ENCODE measurements at places on chromosomes 16 and 17.

GRCh38 chr16:14501331-14502255 lies 128.5 kb downstream of the PARN start:
- H3K4me1 ChIP-seq = no peaks in the 10 kb centered on the region
- no peak overlapping the region for H3K27ac ChIP-seq
- no peaks in the 10 kb centered on the region for H3K27me3 ChIP-seq
- H3K4me3 ChIP-seq = no peak overlapping the region
- no peaks in the 10 kb centered on the region for H3K36me3 ChIP-seq

DNA sequence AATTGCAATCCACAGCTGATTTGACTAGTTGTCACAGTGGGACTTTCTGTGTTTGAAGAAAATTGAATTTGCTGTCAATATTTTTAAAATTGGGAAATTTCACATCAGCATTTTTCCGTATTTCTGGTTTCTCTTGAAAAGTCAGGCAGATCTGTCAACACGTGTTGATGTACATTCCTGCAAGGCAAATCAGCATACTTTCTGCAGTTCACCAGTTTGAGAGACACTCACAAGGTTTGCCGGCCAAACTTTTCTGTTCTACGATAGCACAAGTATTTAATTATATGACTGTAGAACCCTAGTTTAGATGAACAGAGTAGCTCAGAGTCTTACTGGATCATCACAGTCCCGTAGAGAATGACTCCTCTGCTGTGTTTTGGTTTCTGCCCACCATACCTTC lies 102.0 kb downstream of the ADAMTS18 start:
- no peak overlapping the region for H3K4me3 ChIP-seq
- no peak for DNase-seq
- no peaks in the 10 kb centered on the region for H3K27me3 ChIP-seq
- no peak overlapping the region for H3K27ac ChIP-seq
- no peaks in the 10 kb centered on the region for H3K4me1 ChIP-seq

- no peak for DNase-seq
- peaks cover 4% of the 10 kb centered on the region for H3K27me3 ChIP-seq
- H3K36me3 ChIP-seq = peaks cover 48% of the 10 kb centered on the region
- peaks cover 24% of the 10 kb centered on the region for H3K4me1 ChIP-seq
Observed at GRCh38 chr16:57471852-57472664, 9.6 kb downstream of the POLR2C start.

- no peaks in the 10 kb centered on the region for H3K36me3 ChIP-seq
- no peaks in the 10 kb centered on the region for H3K27me3 ChIP-seq
- no peak overlapping the region for H3K4me3 ChIP-seq
- peaks cover 12% of the 10 kb centered on the region for H3K4me1 ChIP-seq
Observed at GRCh38 chr16:31052114-31052513, 18.8 kb downstream of the STX4 start.

DNA sequence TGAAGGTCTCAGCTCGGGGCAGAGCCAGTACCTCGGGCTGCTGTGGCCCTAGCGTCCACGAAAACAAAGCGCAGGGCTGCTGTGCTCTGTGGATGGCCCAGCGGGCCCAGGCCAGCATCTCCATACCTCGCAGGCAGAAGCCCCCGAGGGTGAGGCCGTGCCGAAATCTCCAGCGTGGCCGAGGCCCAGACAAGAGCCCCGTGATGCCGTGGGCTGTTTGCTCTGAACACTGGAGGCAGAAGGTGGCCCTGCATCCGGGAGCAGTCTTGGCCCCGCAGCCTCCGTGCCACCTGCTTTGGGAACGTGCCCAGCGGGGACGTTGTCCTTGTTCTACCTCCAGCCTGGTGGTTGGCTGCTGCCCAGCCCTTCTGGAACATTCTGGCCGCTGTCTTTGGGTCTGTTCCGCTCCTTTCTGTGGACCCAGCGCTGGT lies 121.4 kb downstream of the BANP start:
- no peaks in the 10 kb centered on the region for H3K4me1 ChIP-seq
- H3K27me3 ChIP-seq = no peaks in the 10 kb centered on the region
- no peak for DNase-seq
- H3K4me3 ChIP-seq = no peak overlapping the region

GRCh38 chr16:67480833-67481560 lies at the start of gene ATP6V0D1:
Gene ATP6V0D1 (minus strand): TSS chr16:67481157. CDS start chr16:67481086, 71 bp downstream.
- H3K27me3 ChIP-seq = no peaks in the 10 kb centered on the region
- peak within 1 kb of the TSS; percentile 98 for H3K27ac ChIP-seq
- peak within 1 kb of the TSS; percentile 84 for H3K4me3 ChIP-seq

GRCh38 chr17:50330151-50330775 lies 15.7 kb upstream of the XYLT2 start:
- H3K36me3 ChIP-seq = no peaks in the 10 kb centered on the region
- no peaks in the 10 kb centered on the region for H3K27me3 ChIP-seq
- no peak overlapping the region for H3K4me3 ChIP-seq
- H3K4me1 ChIP-seq = peaks cover 12% of the 10 kb centered on the region
- no peak for DNase-seq

DNA sequence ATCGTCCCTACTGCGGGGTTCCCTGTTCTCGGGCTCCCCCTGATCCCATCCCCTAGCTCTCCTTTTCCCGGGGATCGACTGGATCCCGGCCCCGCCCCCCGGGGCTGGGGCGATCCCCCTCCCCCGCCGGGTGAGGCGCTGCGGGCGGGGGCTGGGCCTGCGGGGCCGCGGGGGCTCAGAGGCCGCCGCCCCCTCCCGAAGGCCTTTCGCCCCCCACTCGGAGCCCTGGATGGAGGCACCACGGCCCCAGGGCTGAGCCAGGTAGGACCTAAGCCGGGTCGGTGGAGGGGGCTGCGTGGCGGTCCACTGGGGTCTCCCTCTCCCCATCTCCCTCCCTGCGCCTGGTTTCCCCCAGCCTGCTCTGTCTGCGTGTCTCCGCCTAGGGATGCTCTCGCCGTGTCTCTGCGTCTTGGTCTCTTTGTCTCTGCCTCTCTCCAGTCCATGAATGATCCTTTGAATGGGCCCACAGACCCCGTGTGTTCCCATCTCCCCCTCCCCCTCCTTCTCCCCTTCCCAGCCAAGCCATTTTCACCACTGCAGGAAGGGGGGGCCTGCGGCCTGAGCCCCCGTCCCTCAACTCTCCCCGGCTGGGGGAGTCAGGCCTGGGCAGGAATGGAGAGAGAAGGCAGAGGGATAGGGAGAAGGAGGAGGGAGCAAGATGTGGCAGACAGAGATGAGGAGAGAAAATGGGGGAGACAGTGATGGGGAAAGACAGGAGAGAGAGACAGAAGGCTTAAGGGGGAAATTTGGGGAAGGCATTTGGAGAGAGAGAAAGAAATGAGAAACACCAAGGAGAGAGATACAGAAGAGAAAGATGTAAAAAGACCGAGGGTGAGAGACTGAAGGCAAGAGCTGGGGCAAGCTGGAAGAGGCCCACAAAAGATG lies 1.7 kb upstream of the TMEM256 start:
- H3K4me3 ChIP-seq = peak overlapping the region; percentile 59
- H3K4me1 ChIP-seq = peaks cover 24% of the 10 kb centered on the region
- no peak overlapping the region for H3K27ac ChIP-seq
- H3K27me3 ChIP-seq = peaks cover 4% of the 10 kb centered on the region
- H3K36me3 ChIP-seq = no peaks in the 10 kb centered on the region

DNA sequence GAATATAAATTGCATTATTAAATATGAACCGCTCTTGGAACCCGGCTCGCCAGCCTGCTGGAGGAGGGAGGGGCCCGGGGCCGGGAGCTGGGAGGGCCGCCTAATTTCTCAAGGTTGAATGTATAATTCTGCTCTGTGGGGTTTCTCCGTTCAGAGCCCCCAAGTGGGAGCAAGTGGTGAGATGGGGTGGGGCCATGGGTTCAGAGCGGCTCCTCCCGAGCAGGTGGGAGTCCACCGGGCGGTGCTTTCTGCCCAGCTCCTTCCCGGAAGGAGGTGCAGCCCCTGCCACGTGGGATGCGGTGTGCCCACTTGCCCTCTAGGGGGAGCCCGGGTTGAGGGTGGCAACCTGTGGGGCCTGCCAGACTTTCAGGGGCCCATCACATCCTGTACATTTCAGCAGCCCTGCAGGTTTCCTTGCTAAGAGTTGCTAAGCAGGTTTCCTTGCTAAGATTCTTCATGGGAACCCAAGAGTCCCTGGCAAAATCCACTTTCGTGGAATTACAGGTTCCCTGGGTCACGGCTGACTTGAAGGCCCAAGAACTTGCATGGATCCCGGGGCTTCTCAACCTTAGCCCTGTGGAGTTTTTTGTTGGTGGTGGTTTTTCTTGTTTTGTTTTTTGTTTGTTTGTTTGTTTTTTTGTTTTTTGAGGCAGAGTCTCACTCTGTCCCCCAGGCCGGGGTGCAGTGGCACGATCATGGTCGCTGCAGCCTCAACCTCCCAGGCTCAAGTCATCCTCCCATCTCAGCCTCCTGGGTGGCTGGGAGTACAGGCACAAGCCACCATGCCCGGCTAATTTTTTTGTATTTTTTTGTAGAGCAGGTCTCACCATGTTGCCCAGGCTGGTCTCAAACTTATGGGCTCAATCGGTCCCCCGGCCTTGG lies 196.7 kb upstream of the GSE1 start:
- no peaks in the 10 kb centered on the region for H3K36me3 ChIP-seq
- no peak overlapping the region for H3K27ac ChIP-seq
- peak overlapping the region; percentile 34 for H3K4me3 ChIP-seq
- peaks cover 4% of the 10 kb centered on the region for H3K4me1 ChIP-seq
- no peaks in the 10 kb centered on the region for H3K27me3 ChIP-seq

GRCh38 chr17:77698903-77699623 lies 259.4 kb upstream of the TNRC6C start:
- DNase-seq = no peak
- H3K4me1 ChIP-seq = no peaks in the 10 kb centered on the region
- H3K27ac ChIP-seq = no peak overlapping the region
- H3K4me3 ChIP-seq = no peak overlapping the region
- H3K27me3 ChIP-seq = peaks cover 30% of the 10 kb centered on the region
- H3K36me3 ChIP-seq = no peaks in the 10 kb centered on the region

- peaks cover 11% of the 10 kb centered on the region for H3K4me1 ChIP-seq
- H3K36me3 ChIP-seq = peaks cover 19% of the 10 kb centered on the region
- no peak for DNase-seq
- H3K27me3 ChIP-seq = no peaks in the 10 kb centered on the region
- H3K4me3 ChIP-seq = no peak overlapping the region
Observed at GRCh38 chr16:23448392-23448791, 4.6 kb downstream of the COG7 start.

DNA sequence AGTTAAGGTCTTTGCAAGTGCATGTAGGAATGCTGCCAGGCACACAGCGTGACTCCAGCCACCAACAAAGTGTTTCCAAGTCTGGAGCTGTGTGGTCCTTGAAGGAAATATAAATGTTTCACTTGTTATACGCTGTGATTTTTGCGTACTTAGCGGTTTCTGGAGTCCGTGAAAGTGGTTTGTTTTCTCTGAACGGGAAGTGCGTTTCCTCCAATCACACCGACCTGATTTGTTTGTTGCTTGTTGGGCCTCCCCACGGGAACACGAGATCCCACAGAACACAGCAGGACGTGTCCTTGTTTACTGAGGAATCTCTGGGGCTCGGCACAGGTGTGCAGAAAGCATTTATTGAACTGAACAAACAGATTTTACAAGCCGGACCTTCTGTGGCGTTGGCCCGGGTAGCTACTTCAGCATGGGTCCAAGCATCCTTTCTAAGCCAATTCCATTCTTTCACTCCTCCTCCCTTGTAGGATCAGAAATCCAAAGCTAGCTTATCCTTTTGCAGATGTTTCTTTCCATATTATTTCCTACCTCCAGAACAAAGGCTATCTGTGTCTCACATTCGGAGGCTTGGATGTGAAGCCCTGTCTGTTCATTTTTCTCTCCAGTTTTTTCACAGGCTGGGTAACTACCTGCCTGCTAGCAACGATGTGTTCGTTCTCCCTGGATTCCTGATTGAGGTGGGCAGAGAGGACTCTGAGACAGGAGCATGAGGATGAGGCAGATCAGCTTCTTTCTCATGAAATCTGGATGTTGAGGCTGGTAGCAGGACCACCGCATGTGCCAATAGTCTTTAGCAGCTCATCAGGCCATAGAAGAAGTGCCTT lies 44.6 kb downstream of the ABAT start:
- H3K36me3 ChIP-seq = no peaks in the 10 kb centered on the region
- DNase-seq = no peak
- H3K4me3 ChIP-seq = no peak overlapping the region
- H3K27me3 ChIP-seq = no peaks in the 10 kb centered on the region
- H3K27ac ChIP-seq = no peak overlapping the region

GRCh38 chr16:30980434-30980833 lies 4.6 kb upstream of the HSD3B7 start:
- H3K27ac ChIP-seq = no peak overlapping the region
- no peak overlapping the region for H3K4me3 ChIP-seq
- H3K36me3 ChIP-seq = peaks cover 73% of the 10 kb centered on the region
- peaks cover 11% of the 10 kb centered on the region for H3K4me1 ChIP-seq
- DNase-seq = no peak

- H3K36me3 ChIP-seq = no peaks in the 10 kb centered on the region
- DNase-seq = peak; percentile 8
- no peak overlapping the region for H3K27ac ChIP-seq
- H3K4me1 ChIP-seq = peaks cover 8% of the 10 kb centered on the region
Observed at GRCh38 chr17:70265471-70265870, 96.1 kb downstream of the KCNJ2 start.

DNA sequence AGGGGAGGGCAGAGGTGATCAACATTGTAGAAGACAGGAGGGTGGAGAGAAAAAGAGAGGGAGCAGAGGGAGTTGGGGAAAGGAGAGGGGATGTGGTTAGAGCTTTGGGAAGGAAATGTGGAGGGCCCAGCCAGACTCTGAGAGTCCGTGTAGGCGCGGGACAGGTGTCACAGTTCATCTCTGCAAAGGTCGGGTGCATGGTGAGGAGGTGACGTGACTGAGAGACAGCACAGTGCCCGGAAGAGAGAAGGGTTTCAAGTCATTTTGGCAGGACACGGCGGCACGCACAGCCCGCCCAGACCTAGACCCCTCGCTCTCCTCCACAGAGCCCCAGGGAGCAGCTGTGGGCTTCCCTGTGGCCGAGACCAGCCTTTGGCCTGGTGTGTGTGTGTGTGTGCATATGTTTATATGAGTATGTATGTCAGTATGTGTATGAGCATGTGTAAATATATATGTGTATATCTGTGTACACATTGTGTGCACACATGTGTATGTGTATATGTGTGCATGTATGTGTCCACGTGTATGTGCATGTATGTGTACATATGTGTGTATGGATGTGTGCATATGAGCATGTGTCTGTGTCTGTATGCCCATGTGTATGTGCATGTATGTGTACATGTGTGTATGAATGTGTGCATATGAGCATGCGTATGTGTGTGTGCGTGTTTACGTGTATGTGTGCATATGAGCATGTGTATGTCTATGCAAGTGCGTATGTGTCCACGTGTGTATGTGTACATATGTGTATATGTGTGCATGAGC lies 104.6 kb downstream of the SEC14L1 start:
- no peak for DNase-seq
- no peaks in the 10 kb centered on the region for H3K36me3 ChIP-seq
- H3K27me3 ChIP-seq = peaks cover 4% of the 10 kb centered on the region

DNA sequence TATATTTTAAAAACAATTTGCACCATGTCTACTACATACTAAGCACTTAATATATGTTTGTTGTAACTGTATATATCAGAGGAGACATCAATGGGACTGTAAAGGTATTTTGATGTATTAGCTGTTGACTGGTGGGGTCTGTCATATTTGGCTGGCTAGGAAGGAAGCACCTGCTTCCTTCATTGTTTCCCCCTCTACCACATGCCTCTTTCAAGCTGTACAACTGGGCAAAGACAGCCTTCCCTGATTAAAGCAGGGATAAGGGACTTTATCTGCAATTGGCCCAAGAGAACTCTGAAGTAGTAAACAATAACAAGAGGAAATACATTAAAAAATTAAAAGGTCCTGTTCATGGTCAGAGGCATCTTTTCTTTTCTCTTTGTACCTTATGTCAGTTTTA lies 5.5 kb upstream of the SLFN12L start:
- peaks cover 43% of the 10 kb centered on the region for H3K4me1 ChIP-seq
- H3K4me3 ChIP-seq = no peak overlapping the region
- DNase-seq = no peak
